ENCODE measurements at places on chromosomes 11 and 22.

DNA sequence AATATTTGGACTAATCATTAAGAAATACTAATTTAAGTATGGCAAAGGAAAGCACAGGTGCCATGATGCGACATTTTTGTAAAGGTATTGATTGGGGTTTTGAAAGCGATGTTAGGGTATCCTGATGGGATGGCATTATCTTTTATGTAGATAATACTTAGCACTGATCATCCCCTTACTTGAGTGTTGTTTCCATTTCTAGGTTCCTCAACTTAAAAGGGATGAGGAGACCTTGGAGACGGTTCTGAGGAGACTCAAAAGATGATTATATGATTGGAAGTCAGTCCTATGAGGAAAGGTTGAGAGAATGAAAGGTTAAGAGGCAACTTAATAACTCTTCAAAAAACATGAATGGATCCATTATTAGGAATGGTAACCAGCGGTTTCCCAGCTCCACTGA lies 11.1 kb downstream of the KMT2A start:
- DNase-seq = no peak

DNA sequence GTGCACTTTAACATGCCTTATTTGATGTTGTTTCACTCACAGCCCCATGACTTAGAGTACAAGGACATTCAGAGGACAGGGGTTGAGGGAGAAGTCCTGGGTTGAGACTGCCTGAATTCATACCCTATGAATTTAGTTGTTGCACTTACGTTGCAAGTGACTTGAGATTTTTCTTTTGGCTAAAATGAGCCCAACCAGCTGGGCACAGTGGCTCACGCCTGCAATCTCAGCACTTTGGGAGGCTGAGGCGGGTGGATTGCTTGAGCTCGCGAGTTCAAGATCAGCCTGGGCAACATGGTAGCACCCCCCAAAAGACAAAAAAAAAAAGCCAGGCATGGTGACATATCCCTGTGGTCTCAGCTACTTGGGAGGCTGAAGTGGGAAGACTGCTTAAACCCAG lies 7.3 kb upstream of the GRK3 start:
- no peak for DNase-seq

GRCh38 chr11:20839231-20839630 lies 169.8 kb downstream of the NELL1 start:
- no peak for DNase-seq

DNA sequence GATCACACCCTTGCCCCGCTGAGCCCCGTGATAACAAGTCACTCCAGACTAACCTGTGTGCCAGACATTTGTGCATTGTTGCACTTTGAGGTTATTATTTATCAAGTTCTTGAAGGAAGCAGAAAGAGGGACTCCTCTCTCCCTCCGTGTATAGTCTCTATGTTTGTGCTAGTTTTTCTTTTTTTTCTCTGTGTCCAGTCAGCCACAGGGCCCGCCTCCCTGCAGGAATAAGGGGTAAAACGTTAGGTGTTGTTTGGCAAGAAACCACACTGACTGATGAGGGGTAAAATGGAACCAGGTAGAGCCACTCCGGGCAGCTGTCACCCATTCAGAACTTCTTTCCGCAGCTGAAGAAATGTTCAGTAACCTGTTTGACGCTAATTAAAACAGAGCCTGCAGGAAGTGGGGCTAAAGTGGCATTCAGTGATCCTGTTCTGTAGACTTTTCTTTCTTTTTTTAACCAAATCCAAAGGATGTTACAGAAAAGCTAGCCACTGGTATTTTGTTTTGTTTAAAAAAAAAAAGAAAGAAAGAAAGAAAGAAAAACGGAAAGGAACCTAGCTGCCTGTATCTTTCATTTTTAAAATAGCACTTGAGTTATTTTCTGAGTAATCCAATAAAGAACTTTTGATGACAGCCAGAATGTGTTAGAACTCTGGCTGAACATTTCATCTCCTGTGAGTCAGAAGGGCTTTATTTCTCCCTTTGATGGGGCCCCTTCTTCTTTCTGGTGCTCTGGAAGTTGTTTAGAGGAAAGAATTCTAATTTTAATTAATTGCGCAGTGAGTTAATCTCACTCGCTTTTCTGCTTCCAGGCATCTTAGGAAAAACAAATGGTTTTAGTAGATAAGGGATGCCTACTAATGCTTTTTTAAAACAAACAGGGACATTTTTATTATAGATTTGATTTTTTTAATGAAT lies 58.2 kb downstream of the COMMD9 start:
- no peak for DNase-seq

DNA sequence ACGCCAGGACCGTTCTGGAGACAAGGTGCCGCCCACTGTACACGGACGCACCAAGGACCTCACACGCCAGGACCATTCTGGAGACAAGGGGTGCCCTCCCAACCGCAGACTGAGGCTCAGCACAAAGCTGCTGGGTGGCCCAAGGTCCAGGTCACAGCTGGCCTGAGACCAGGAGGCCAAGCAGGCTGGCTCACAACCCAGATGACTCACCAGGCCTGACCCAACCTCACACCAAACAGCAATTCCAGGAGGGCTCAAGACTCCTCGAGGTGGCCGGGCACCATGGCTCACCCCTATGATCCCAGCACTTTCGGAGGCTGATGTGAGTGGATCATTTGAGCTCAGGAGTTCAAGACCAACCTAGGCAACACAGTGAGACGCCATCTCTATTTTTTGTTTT lies 14.8 kb downstream of the BRD1 start:
- DNase-seq = no peak

All from omental fat pad (tissue), 4 donors.